Activated CD8-positive, alpha-beta memory T cell treated with anti-CD3 and anti-CD28 coated beads for 48 hours (primary cell): ENCODE measurements at places on chromosomes 11 and 22.

DNA sequence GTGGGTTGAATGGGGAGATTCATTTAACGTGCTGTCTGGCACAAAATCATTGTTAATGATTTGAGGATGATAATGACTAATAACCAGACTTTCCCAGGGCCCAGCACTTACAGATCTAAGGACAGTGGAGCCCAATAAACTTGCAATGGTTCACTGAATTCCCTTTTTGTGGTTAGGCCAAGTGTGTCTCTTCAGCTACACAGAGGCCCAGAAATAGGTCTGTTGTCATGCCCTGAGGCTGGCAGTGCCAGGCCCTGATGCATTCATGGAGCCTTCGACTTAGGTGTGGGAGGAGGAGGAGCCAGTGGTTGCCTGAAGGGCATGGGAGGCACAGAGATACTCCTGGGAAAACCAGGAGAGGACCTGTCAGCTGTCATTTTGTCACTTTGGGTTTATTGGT is 56.1 kb downstream of the KIAA1671 start:
- no peak for DNase-seq

GRCh38 chr11:91305402-91305801 is 919.2 kb upstream of the FAT3 start:
- no peak for DNase-seq

- DNase-seq: no peak
Observed at GRCh38 chr11:8250981-8251615, 12.6 kb downstream of the LMO1 start.

- no peak for DNase-seq
Observed at GRCh38 chr11:121886996-121887395, 229.0 kb downstream of the BLID start.

DNA sequence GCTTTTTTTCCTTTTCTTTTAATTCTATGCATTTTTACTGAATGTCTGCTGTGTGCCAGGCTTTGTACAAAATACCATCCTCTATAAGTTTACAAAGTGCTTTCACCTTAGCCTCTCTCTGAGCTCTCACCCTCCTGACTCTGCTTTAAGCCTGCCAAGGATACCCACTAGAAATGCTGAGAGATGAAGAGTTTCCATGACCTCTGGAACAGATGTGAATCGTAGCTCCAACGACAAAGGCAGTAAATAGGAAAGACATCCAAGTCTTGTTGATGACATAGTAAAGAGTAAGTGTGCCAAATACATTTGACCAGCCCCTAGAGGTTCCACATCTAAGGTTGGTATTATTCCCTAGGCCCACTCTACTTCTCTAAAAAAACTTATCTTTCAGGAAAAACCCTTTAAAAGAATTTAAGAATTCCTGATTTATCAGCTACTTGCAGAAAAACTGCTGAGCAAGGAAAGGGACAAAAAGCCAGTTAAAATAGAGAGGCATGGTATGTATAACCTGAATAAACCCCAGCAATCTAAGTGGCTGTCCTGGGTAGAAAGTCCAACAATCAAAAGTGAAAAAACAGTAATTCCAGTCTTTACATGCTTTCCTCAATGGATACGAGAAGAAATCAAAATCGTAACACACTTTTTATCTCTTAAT is 45.4 kb downstream of the GAB2 start:
- no peak for DNase-seq

DNA sequence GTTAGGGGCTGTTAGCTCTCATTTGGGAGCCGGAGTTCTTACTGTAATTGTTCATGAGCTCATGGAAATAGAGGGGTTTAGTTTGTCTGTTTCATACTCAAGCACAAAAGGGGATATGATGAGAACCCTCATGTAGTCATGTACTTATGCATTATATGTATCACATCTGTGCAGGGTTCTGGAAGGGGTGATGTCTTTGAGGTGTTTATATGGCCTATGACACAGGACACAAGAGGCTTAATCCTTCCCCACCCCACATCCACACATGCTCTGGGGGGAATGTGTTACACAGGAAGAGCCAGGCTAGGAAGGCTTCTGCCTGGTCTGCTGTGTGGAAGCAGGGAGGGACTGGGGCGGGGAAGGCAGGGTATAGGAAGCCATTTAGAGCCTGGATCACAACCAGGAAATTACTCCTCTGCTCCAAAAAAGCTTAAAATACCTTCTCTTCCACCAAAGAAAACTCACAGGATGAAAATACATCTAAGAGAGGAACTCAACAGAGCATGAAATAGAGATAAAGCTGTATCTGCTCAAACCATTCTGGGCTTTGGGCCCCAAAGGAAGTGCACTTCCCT is 316.1 kb downstream of the TMEM135 start:
- no peak for DNase-seq

GRCh38 chr11:101618709-101619108 is 34.9 kb upstream of the TRPC6 start:
- no peak for DNase-seq

DNA sequence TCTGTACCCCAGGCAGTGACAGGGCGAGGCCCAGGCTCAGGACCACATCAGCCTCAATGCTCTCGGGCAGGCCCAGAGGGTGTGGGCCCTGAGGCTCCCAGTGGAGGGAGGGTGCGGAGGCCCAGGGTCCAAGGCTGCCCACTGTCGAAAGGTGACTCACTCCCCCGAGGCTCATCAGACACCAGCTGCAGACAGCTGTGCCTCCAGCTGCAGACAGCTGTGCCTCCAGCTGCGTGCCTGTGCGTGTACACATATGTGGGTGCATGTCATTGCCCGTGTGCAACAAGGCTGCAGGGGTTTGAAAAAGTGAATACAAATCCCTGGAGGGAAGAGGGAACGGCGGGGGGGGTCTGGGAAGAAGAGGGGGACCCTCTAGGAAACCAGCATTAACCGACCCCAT is 134.3 kb downstream of the BRD1 start:
- no peak for DNase-seq

DNA sequence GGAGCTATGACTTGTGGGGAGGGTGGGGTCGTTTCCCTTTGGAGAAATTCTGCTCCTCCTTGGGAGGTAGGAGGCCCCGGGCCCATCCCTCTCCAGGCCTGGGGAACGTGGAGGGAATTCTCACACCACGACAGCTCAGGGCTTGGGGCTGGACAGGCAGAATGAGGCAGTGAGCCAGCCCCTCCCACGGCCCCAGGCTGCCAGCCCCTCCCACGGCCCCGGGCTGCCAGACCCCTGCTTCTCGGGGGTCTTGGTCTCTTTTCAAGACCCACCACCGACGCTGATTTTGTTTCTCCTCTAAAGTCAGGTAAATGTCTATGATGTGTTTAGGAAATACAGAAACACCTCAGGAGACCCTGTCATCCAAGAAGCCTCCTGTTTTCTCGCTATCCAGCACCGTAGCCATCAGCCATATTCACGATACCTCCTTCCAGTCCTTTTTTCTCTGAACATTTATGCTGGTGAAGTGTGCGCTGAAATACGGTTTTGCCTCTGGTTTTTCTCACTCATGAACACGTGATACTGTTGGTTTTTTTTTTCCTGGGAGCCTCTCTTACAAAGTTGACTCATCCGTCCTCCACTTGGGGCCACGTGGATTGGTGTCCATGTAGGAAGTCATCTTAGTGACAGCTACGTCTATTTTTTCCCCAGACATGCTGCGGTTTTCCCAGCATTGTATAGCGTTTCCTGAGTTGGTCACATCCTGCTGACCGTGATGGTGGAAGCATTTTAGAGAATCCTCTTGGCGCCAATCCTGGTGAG is 1219.6 kb downstream of the BRD1 start:
- DNase-seq: no peak

DNA sequence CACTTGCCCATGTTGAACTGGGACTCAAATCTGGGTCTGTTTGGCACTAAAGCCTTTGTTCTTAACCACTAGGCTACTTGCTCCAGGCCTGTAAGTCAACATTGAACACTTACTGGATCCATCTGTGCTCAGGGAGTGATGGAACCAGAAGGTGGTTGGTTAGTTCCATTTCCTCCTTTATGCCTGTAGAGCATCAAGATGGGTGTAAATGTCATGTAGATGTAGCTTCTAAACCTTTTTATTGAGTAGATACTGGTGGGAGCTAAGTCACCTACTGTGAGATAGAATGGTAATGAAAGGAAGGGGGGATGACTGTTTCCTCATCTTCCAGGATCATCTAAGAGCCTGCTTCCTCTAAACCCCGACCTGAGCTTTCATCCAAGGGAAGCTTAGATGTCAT is 38.6 kb upstream of the ALKBH3 start:
- DNase-seq: no peak

DNA sequence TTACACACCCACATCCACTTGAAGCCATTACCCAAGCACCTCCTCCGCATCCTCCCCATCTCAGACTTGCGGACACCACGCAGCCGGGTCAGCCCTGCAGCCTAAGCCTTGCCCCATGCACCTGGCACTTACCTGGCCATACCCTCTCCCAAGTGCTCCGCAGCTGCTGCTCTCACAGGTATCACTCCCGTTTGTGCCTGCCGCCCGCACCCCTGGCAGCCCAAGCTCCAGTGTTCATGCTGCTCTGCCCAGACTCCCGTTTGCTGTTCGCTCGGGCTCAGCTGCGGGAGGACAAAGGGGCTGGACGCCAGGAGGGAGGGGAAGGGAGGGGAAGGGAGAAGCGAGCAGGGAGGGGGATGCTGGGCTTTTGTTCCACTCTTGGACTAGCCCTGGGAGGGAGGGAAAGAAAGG is at the start of gene KLHL35:
KLHL35 (minus strand) TSS at position 293 of the 411 bp plus-strand sequence. CDS start 2,574 bp downstream, outside the sequence.
- no peak for DNase-seq

DNA sequence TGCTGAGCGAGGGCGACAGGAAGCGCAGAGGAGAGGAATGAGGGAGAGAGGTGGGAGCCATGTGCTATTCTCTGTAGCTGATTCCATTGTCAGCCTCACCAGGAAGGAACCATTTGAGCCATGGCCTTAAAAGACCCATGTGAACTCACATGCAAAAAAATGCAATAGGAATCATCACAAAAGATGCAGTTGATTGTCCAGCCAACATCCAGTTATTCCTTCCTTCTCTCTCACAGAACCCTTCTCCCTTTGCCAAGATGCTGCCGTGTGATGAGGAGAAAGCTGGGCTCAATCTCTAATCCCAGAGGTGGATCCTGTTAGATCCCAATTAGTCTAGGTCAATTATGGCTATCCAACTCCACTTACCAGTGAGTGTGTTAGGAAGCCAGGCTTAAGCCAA is 58.2 kb upstream of the RRAS2 start:
- no peak for DNase-seq

DNA sequence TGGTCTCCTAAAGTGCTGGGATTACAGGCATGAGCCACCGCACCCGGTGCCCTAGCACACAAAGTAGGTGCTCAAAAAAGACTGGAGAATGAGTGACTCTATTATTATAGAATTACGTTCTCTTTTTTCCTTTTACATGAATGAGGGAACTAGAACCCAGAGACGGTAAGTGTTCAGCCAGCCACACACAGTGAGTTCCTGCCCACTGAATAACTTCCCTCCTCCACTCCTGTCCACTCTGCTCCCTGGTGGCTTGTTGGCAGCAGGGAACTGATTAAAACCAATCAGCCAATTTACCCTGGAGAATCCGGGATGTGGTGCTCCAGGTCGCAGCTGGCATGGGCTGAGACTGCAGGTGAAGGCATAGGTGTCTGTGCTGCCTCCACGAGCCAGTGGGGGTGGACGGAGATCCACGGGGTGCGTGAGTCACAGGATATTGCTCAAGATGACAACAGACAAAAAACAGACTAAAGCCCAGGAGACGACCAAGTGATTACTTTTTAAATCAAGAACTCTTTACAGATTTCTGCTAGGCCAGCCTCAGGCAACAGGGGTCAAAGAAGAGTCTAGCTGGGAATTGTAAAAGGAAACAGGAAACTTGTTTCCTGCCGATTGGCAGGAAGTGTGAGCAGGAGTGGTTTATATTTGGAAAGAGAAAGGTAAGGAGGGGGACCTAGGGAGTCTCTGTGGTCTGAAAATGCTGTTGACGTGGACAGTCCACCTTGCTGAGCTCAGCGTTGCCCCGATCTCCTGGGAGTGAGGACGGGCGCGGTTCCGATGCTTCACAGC is 95.2 kb upstream of the TP53I11 start:
- DNase-seq: no peak

DNA sequence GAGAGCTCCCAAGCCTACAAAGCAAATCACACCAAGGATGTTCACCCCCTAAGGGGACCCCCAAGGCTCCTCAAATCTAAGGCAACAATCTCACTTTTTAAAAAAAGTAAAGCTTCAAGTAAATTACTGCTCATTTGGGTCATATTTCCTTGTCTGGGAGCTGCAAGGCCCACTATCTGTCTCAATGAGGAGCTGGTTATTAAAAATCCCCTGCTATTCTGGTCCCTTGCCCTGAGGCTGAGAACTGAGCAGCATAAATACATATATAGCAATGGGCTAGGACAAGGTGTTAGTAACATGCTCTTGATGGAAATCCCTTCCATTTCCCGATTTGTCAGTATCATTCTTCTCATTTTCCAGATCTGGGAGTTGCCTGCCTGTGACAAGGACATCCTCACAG is 119.2 kb downstream of the ETS1 start:
- DNase-seq: no peak

- no peak for DNase-seq
Observed at GRCh38 chr22:37824674-37825641, 1.8 kb downstream of the GALR3 start.

GRCh38 chr22:30178181-30179126 is 68.1 kb downstream of the LIF start:
- no peak for DNase-seq

- DNase-seq: no peak
Observed at GRCh38 chr11:28822576-28822975, 714.4 kb downstream of the METTL15 start.

DNA sequence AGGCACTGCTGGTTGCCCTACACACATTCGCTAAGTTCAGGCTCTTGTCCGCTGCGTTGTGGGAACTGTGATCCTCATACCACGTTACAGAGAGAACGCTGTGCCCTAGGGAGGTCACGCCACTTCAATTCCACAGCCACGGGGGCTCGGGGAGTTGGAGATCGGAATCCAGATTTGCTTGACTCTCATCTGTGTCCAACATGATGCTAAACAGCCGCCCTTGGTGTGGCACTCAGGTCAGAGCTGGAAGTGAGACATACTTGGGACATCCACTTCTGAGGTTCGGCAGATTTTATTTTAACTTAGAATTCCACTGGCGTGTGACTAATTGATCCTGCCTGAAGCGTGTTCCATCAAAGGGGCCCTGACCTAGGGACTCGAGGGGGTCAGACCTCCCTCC is 41.7 kb downstream of the RIBC2 start:
- DNase-seq: no peak
